ENCODE measurements at places on chromosomes 16 and 17.

DNA sequence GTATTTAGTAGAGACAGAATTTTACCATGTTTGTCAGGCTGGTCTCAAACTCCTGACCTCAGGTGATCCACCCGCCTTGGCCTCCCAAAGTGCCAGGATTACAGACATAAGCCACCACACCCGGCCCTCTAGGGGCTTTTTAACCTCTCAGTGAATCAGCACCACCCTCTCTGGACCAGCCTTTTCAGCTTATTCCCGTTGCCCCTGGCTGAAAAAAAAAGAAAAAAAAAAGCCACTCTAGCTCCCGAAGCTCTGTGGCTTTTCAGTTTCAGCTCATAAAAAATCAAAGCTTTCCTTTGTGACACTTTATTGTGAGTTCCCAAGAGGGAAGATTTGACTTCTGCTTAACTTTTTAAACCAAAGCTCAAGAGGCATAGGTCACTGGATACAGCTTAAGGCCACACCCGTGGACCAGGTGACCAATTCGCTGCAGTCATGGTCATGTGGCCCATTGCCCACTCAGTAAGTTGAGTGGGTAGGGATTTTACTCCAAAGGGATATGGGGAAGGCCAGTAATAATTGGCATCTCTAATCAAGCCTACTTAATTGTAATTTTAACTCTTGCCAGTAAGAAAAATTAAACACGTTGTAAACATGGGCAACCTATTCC lies 46.6 kb upstream of the MED13 start:
- DNase-seq = no peak

DNA sequence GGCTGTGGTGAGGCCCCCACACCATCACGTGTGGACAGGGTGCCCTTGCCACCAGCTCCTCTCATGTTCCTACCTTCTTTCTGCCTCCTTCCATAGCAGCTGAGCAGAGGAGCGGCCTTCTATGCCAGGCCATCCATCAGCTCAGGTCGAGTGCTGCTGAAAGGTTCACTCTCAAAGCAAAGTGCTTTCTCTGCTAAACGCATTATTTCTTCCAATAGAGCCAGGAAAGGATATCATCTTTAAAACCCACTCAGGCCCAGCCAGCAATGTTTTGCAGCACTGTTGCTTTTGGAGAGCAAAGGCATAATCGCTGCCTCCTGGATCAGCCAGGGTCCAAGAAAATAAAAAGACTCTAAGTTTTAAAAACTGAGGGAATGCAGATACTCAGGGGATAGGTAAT lies 54.9 kb upstream of the GPRC5B start:
- no peak for DNase-seq

DNA sequence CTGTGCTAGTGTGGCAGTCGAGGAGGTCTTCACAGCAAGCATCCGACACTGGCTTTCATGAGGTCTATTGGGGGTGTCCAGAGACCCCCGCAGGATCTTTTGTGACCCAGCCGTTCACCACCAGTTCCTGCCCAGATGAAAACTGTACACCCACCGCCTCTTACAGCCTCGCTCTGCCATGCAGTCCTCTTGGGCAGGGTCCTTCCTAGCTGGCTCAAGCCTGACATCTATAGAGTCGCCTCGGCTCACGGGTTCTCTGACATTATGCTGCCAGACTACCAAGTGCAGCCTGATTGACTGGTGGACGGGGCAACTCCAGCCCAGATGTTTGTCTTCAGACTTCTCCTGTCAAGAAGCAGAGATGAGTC lies 14.6 kb upstream of the CLEC10A start:
- DNase-seq = no peak

DNA sequence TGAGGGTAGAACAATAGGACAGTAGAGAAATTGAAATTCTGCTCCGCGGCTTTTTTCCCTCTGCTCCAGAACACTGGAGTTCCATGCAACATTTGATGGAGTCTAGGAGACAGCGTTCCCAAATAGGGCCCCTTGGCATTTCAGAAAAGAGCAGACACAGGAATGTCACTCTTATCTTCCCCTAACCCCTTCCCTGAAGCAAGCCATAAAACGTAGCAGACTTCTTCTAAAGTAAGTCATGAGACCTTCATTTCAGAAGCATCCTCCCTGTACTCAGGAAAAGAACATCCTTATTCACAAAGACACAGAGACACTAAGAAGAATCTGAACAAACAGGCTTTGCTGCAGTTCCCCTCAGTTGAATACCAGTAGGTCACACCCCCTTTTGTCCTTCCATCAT lies 296.1 kb upstream of the SOX9 start:
- DNase-seq = no peak

GRCh38 chr16:52591471-52591870 lies 44.5 kb upstream of the TOX3 start:
- DNase-seq = no peak

GRCh38 chr17:73765824-73766563 lies 121.7 kb upstream of the SDK2 start:
- peak; percentile 88 for DNase-seq

GRCh38 chr16:27820646-27821345 lies 242.7 kb downstream of the GSG1L start:
- DNase-seq = no peak
